Neural progenitor cell (in vitro differentiated cells): ENCODE measurements at places on chromosomes 5 and 9. TPM values are rescaled to one million over a fixed set of nuclear protein-coding genes. Genes with fewer than 3 reads are reported as not detected.

DNA sequence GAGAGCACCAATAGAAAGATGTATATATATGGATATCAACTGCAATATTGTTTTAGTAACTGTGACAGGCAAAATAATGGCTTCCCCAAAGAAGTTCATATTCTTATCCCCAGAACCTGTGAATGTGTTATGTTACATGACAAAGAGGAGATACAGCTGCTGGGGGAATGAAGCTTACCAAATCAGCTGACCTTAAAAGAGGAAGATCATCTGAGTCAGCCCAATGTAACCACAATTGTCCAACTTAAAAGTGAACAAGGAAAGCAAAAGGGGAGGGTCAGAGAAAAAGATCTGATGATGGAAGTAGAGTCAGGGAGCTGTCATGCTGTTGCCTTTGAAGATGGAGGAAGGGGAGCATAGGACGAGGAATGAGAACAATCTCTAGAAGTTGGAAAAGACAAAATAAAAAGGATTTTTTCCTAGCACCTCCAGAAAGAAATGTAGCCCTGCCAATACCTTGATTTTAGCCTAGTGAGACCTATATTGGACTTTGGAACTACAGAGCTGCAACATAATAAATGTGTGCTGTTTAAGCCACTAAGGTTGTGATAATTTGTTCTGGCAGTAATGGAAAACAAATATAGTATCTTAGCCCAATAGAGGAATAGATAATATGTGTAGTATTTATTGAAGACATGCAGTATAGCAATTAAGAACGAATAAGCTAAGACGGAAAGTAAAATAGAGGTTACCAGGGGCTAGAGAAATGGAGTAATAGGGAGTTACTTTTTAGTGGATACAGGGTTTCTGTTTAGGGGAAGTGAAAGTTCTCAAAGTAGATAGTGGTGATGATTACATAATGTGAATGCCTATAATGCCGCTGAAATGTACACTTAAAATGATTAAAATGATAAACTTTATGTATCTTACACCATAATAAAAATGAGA is 115.9 kb downstream of the PIK3R1 start:
- H3K4me3 ChIP-seq, result no peak overlapping the region
- H3K27me3 ChIP-seq, result no peaks in the 10 kb centered on the region
- no peak for DNase-seq
- no peaks in the 10 kb centered on the region for H3K4me1 ChIP-seq
- H3K36me3 ChIP-seq, result no peaks in the 10 kb centered on the region

GRCh38 chr9:36222449-36222848 is 31.7 kb downstream of the CLTA start:
- H3K27me3 ChIP-seq, result no peaks in the 10 kb centered on the region
- no peak overlapping the region for H3K27ac ChIP-seq
- H3K4me1 ChIP-seq, result no peaks in the 10 kb centered on the region
- H3K36me3 ChIP-seq, result peaks cover 25% of the 10 kb centered on the region
- DNase-seq, result no peak

CCDC180 gene
- 2.9 and 6.3 TPM in 2 replicates for total RNA-seq

DNA sequence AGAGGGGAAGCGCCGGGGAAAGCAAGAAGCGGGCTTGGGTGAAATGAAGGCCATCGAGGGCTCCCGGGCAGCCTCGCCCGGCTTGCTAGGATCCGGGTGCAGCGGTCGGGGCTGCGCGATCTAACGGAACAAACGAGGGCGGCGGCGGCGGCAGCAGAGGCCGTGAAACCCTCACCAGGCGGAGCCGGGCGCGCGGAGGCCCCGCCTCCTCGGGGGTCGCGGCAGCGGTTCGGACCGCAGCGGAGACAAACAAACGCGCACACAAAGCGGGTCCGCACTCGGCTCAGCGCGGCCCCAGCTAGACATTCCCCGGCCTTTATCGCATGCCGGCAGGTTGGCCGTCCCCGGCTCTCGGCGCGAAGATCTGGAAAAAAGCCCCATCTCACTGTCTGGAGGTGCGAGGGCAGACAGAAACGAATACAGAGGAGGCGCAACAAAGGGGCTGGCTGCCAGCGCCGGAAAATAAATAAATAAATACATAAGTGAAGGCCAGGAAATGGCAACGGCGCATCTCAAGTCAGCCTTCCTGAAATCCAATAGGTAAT is 10.5 kb upstream of the TRIM36 start:
- peaks cover 88% of the 10 kb centered on the region for H3K27me3 ChIP-seq
- H3K4me1 ChIP-seq, result peaks cover 9% of the 10 kb centered on the region
- DNase-seq, result peak; percentile 92

- no peak overlapping the region for H3K4me3 ChIP-seq
- H3K27ac ChIP-seq, result no peak overlapping the region
- H3K4me1 ChIP-seq, result peaks cover under 1% of the 10 kb centered on the region
- H3K27me3 ChIP-seq, result no peaks in the 10 kb centered on the region
- DNase-seq, result no peak
- H3K36me3 ChIP-seq, result no peaks in the 10 kb centered on the region
These were observed 30.4 kb upstream of the SYNPO start for GRCh38 chr5:150609843-150610584.

GRCh38 chr9:108666240-108666784 is 189.5 kb downstream of the ACTL7B start:
- DNase-seq, result no peak
- peaks cover 18% of the 10 kb centered on the region for H3K4me1 ChIP-seq
- no peaks in the 10 kb centered on the region for H3K36me3 ChIP-seq
- no peak overlapping the region for H3K4me3 ChIP-seq

GRCh38 chr5:173602423-173602822 is 14.0 kb downstream of the BOD1 start:
- no peak overlapping the region for H3K27ac ChIP-seq
- no peaks in the 10 kb centered on the region for H3K4me1 ChIP-seq
- H3K27me3 ChIP-seq, result no peaks in the 10 kb centered on the region
- peaks cover 2% of the 10 kb centered on the region for H3K36me3 ChIP-seq
- H3K4me3 ChIP-seq, result no peak overlapping the region
- no peak for DNase-seq

UBE2R2 gene
- 53.6 and 68.3 TPM in 2 replicates for total RNA-seq

GRCh38 chr5:55187370-55187769 is 14.4 kb upstream of the CDC20B start:
- no peaks in the 10 kb centered on the region for H3K4me1 ChIP-seq
- no peak overlapping the region for H3K4me3 ChIP-seq
- H3K27ac ChIP-seq, result no peak overlapping the region
- H3K27me3 ChIP-seq, result peaks cover 86% of the 10 kb centered on the region
- DNase-seq, result peak; percentile 8

DNA sequence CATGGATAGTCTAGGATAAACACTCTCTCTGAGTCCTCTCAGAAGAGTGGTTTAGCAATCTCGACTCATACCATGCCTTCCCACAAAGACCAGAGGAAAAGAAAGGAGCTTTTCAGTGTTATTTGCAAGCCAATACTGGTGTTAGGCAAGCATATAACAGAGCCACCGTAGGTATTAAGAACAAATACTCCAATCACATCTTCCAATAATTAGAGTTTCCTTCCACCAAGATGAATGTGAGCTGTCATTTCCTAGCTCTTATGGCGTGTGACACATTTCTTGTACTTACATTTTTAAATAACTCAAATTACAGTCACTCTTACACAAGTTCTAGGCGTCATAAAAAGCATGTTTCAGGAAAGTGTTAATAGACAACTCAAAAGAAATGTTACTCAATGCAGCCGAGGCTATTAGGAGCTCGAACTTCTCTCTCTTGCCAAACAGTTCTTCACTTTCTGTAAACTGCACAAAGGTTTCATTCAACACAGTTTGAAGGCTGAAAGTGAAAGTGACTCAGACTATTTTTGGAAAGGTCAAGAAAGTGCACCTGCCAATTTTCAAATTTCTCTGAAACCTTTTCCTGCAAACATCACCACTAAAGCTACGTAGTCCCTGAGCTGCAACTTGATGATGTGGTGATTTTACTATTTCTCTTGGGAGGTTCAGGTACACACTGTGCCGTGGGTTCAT is 153.8 kb downstream of the AUH start:
- DNase-seq, result no peak
- no peaks in the 10 kb centered on the region for H3K4me1 ChIP-seq
- no peaks in the 10 kb centered on the region for H3K27me3 ChIP-seq
- H3K27ac ChIP-seq, result no peak overlapping the region
- no peaks in the 10 kb centered on the region for H3K36me3 ChIP-seq

DNA sequence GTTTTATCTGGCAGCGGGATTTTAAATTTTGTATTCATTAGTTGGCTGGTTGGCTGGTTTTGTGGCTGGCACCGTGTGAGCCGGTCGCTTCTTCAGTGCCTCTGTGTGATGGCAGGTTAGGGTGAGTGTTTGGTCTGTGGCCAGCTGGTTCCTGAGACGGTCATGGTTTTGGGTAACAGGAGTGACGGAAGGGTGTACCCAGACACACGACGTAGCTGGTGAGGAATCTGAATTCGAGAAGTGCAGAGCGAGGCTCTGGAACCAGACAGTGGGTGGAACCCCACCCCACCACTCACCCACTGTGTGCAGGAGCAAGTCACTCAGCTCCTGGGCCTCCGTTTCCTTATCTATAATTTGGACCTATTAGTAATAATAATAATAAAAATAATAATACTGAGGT is 2.7 kb downstream of the BTNL9 start:
- no peak overlapping the region for H3K27ac ChIP-seq
- no peak for DNase-seq
- H3K4me1 ChIP-seq, result no peaks in the 10 kb centered on the region
- no peak overlapping the region for H3K4me3 ChIP-seq
- H3K36me3 ChIP-seq, result no peaks in the 10 kb centered on the region

DNA sequence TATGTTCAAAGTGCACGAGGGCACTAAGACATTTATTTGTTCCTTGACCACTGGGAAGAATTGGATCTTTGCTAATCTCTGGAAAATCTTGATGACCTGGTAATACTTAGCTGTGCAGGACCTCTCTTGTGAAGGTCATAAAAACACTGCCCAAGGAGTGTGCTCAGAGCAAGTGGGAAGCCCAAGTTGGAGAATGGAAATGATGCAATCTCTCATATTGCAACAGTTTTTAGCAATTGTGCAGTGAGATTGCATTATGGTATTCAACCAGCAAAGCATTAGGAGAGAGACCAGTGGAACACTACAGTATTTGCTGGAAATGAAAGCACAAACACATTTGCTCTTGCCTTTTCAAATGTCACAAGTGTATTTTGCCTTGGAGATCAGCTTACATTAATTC is 34.5 kb downstream of the TXNDC8 start:
- H3K36me3 ChIP-seq, result no peaks in the 10 kb centered on the region
- DNase-seq, result no peak
- H3K4me1 ChIP-seq, result no peaks in the 10 kb centered on the region
- H3K27me3 ChIP-seq, result no peaks in the 10 kb centered on the region

GRCh38 chr9:98291820-98292219 is 36.4 kb upstream of the TBC1D2 start:
- no peaks in the 10 kb centered on the region for H3K36me3 ChIP-seq
- H3K27me3 ChIP-seq, result no peaks in the 10 kb centered on the region
- H3K27ac ChIP-seq, result no peak overlapping the region
- H3K4me3 ChIP-seq, result no peak overlapping the region
- DNase-seq, result no peak
- no peaks in the 10 kb centered on the region for H3K4me1 ChIP-seq

SHROOM1 gene
- 0.36 and 2.0 TPM in 2 replicates for total RNA-seq

DCAF10 gene
- total RNA-seq, result 15.8 and 21.0 TPM in 2 replicates

DNA sequence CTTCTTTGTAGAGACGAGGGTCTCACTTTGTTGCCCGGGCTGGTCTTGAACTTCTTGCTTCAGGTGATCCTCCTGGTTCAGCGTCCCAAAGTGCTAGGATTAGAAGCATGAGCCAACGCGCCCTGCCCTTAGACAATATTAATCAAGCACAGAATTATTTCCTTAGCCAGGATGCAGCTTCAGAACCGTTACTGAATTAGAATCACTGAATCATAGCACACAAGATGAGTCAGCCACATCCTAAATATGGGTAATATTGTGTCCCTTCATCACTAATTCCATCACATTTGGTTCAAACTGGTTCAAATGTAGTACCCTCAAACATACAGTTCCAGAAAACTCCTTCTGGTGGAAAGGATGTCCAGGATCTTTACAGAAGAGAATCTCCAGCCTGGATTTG is 82.7 kb downstream of the BNC2 start:
- no peak overlapping the region for H3K4me3 ChIP-seq
- no peaks in the 10 kb centered on the region for H3K27me3 ChIP-seq
- no peak overlapping the region for H3K27ac ChIP-seq
- H3K36me3 ChIP-seq, result no peaks in the 10 kb centered on the region

DNA sequence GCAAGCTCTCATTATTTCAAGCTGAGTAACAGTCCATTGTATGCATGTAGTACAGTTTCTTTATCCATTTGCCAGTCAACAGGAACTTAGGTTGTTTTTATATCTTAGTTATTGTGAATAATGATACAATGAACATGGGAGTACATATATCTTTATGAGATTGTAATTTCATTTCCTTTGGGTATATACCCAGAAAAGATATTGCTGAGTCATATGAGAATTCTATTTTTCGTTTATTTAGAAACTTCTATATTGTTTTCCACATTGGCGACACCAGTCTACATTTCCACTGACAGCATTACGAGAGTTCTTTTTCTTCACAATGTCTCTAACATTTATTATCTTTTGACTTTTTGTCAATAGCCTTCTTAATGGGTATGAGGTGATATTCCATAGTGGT is 477.8 kb upstream of the PAPPA start:
- H3K27me3 ChIP-seq, result no peaks in the 10 kb centered on the region
- H3K4me1 ChIP-seq, result no peaks in the 10 kb centered on the region
- DNase-seq, result no peak
- no peaks in the 10 kb centered on the region for H3K36me3 ChIP-seq
- H3K4me3 ChIP-seq, result no peak overlapping the region
- H3K27ac ChIP-seq, result no peak overlapping the region

GRCh38 chr9:130343445-130343918 is 77.9 kb downstream of the HMCN2 start:
- no peaks in the 10 kb centered on the region for H3K27me3 ChIP-seq
- H3K27ac ChIP-seq, result no peak overlapping the region
- H3K36me3 ChIP-seq, result no peaks in the 10 kb centered on the region
- peaks cover 6% of the 10 kb centered on the region for H3K4me1 ChIP-seq
- no peak overlapping the region for H3K4me3 ChIP-seq

GRCh38 chr9:109868207-109868606 is 88.2 kb downstream of the PALM2AKAP2 start:
- H3K27me3 ChIP-seq, result no peaks in the 10 kb centered on the region
- no peak overlapping the region for H3K27ac ChIP-seq

- no peak overlapping the region for H3K27ac ChIP-seq
- DNase-seq, result no peak
- no peaks in the 10 kb centered on the region for H3K27me3 ChIP-seq
- no peaks in the 10 kb centered on the region for H3K4me1 ChIP-seq
These were observed 103.9 kb downstream of the ST8SIA4 start for GRCh38 chr5:100799166-100799565.

TMEFF1 gene
- total RNA-seq, result 103 and 113 TPM in 2 replicates

- H3K27ac ChIP-seq, result no peak overlapping the region
- no peak overlapping the region for H3K4me3 ChIP-seq
- H3K4me1 ChIP-seq, result peaks cover 8% of the 10 kb centered on the region
These were observed 221.7 kb downstream of the ZNF608 start for GRCh38 chr5:124524552-124525232.

MCTP1 gene
- total RNA-seq, result 2.9 and 3.7 TPM in 2 replicates

FOXB2 gene
- total RNA-seq, result not detected in 2 replicates

GRCh38 chr5:175521313-175521833 is 43.0 kb downstream of the SFXN1 start:
- no peak overlapping the region for H3K4me3 ChIP-seq
- no peaks in the 10 kb centered on the region for H3K27me3 ChIP-seq
- no peak for DNase-seq
- H3K4me1 ChIP-seq, result no peaks in the 10 kb centered on the region
